NCI-H345 (cell line): ENCODE measurements at places on chromosomes 12 and 14.

GRCh38 chr12:7114851-7115250, 5.8 kb upstream of the C1RL start:
- DNase-seq: no peak

DNA sequence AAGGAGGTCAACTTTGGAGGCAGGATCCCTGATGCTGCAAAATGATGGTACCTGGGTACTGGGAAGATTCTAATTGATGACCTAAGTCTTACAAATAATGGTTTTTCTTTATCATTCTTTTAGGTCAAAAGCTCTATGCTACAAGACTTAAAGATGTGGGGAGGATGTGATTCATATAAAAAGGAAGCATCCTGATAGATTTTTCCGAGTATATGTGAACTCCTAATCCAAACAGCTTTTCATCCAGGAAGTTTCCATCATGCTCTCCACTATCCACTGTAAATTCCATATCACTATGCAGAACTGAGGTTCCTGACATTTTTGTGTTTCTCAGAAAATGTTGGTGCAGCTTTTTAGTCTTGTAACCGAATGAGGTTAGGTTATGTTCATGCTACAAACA, 293.2 kb downstream of the PAWR start:
- DNase-seq: no peak

DNA sequence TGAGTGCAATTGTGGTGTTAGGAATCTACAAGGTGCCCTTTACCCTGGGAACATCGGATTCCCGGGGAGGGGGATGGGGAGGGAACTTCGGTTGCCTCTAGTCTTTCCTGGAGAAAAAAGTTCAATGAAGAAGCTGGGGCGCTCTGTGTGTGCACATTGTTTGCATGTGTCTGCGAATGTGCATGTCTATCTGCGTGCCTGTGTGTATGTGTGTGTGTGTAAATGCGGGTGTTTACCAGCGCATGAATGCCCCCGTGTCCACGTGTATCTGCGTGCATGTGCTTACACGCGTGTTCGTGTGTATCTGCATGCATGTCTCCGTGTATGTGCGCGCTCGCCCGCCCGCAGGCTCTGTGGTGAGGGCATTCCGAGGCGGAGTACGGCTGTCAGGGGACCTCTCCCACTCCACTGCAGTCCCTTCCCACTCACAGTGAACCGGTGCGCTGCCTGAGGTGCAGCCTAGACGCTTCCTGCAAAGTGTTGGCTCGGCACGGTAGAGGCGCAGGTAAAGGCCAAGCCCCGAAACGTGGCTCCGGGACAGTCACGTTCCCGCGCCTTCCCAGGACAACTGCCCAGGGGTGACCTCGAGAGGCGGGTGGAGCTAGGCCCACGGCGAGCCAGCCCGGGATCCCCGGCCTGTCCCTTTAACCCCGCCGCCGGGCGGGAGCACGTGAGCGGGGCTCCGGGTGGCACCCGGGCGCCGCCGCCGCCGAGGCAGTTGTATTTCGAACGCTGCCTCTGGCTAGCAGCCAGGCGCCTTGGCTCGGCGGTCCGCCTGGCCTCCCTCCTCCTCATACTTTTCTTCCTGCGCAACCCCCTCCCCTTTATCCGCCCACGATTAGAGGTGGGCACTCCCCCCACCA, 539 bp upstream of the HMGA2 start:
- no peak for DNase-seq

DNA sequence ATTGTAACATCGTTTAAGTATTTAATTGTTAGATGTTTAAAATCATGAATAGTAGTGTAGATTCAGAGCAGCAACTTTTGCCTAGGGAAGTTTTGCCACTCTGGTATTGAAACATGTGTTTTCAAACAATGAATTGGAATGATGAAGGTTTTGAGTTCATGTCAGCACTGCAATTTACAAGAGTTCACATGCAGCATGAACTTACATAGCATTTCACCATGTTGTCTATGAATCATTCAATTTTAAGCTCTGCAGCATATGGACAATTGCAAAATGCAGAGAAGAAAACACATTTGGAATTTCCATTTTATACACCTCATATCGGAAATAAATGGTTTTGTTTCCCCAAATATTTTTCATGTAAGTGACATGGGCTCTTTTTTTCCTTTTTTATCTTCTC, 170.7 kb upstream of the CDKN3 start:
- no peak for DNase-seq

DNA sequence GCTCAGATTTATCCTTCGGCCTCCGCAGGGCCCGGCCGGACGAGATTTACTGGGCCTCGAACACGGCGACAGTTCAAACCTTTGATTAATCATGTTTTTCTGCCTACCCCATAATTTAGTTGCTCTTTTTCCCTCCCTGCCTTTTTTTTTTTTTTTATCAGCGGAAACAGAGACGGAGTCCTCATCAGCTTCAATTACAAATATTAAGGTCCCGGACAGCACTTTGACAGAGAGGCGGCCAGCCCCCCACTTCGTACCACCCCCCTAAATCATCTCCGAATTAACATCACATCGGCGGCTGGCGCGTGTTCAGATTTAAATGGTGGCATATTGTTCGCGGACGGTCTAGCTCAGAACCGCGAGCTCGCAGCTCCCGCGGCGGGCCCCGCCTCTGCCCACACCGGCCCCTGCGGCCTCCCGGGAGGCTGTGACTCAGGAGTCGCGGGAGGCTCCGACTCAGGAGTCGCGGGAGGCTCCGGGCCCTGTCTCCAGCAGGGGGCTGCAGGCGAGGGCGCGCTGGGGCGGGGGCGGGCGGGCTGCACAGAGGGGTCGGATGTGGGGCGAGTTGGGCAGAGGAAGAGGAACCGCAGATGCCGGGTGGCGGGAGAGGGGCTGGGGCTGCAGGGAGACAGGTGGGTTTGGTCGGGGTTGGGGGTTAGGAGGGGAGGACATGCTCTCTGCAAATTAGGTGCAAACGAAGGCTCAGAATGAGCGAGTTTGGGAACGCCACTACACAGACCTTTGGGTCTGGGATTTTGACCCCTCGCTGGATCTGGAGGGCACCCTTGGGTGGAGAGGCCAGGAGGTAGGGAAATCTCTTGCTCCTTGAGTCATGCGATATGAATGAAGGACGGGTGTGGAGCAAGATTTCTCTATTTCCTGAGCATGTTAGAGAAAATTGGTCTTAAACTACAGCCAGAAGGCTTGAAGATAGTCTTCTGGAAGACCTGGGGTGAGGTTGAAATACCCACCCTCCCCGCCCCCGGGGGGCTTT, 19.6 kb upstream of the ATP5MC2 start:
- peak; percentile 34 for DNase-seq

DNA sequence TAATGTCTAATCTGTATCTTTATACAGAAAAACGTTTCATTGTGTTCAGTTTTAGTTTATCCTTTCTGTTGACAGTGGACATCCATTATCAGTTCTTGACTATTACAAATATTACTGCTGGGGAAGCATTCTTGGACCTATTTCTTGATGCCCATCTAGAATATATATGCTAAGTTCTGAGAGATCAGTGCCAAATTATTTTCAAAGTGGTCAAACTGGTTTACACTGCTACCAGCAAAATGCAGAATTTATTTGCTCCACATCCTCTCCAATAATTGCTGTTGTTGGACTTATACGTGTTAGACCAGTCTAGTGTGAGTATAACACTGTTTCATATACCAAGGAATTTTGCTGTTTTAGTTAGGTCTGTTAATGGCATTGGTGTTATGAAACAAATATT, 85.5 kb upstream of the TRAF3 start:
- DNase-seq: no peak

GRCh38 chr12:106433055-106433454, 75.5 kb downstream of the POLR3B start:
- DNase-seq: no peak

- peak; percentile 24 for DNase-seq
Observed at GRCh38 chr12:125330645-125331341, 265.6 kb downstream of the AACS start.

DNA sequence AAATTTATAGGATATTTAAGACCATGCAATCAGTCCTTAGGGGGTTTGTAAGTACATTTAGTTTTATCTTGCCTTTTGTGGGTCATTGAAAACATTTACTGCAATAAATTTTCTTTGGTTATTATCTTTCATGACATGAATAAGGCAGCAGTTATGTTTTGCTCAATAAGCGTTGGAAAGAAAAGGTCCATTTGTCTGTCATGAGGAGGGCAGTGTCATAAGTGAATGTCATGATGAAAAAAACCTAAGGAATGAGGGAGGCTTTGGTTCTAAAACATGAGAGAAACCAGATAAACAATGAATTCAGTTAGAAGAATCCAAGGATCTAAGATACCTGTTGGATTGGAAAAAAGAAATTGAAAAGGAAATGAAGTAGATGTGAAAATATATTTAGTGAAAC, 209.4 kb downstream of the NAV3 start:
- no peak for DNase-seq

DNA sequence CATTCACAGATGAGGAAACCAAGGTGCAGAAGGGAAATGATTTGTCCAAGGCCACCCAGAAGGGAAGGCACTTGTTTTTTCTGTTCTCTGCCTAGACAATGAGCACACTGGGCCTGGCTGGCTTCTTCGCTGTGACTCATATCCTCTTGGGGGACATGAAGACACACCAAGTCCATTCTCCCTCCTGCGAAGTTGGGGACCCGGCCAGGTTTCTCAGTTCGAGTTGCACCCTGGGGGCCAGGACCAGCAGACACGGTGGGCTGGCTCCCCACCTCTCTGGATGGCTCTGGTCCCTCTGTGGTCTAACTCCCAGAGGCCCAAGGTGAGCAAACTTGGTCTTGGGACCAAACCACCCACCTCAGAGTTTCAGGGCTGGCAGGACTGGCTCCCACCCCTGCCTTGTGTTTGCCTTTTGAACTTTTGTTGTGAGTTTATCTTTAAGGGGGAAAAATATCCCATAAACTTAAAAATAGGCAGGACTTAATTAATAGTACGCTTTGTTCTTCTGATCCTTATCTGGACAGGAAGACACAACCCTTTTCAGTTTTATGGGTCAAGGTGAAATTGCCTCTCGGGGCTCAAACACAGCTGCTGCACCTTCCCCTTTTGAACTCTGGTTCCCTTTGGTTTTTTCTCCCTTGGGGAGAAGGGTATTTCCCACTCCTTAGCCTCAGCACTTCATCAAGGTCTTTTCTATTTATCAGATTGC, 9.0 kb upstream of the MLEC start:
- DNase-seq: no peak

DNA sequence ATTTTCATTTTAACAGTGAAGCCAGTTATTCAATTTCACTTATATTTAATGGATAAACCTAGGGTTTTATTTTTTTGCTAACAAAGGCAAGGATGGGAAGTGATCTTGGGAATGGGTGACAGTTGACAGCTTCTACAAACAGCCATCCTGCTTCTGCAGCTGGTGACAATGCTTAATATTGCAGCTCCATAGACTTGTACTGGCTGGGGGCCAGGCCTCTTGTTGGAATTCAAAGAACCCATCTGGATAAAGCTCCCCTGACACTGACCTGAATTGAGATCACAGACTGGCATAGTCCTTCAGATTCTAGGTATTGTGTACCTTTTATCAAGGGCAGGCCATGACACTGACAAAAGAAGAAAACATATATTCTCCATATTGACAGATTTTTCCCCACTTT, 664.6 kb upstream of the FOXG1 start:
- peak; percentile 97 for DNase-seq

GRCh38 chr14:91250912-91251311, 6.4 kb upstream of the GPR68 start:
- DNase-seq: no peak

GRCh38 chr12:50185301-50185895, 18.2 kb upstream of the CERS5 start:
- DNase-seq: no peak

DNA sequence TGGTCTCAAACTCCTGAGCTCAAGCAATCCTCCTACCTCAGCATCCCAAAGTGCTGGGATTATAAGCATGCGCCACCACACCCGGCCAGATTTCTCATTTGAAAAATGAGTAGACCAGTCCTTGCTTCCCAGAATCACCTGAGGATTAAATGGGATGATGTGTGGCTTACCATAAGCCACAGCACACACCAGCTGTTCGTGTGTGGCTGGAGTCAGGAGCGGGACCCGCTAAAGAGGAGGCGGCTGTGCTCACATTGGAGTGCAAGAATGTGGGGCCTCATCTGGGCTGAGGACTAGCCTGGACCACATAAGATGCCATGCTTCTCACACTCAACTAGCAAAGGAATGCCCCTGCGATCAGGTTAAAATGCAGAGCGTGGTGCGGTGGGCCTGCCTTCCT, 6.7 kb upstream of the ALDH2 start:
- no peak for DNase-seq

DNA sequence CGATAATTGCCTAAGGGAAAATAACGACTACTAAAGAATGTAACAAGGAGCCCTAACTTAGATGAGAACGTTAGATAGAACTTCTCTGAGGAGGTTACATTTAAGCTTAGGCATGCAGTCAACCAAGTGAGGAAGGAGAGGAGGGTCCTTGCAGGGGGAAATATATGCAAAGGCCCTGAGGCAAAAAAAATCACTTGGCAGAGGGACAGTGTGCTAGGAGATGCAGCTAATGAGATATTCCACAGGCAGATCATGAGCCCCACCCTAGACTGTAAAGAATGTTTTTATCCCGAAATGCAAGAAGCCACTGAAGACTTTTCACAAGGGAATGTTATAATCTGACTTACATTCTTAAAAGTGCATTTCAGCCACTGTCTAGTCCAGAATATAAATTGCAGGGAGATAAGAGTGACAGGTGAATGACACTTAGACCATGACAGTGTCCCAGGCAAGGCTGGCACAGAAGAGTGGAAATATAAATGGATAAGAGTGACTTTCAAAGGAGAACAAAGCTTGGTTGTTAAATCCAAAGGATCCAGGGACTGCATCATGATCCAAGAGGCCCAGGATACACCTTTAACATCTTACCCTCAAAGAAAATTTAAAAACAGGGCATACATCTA, 61.0 kb downstream of the PPM1H start:
- DNase-seq: no peak

DNA sequence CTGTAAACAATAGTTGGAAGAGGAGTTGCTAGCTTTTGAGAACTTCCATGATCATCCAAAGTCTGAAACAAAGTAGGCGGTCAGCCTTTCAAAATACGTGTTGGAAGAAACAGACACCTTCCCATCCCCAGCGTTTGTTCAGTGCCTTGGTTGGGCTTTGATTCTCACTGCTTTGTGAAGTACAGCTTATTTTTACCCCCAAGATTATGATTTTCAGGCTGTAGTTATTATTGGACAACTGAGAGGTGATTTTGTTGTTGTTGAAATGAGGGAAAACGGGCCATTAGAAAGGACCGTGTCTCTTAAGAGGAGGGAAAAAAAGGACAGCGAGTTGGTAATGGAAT, 921 bp upstream of the CEP83 start:
- DNase-seq: no peak

DNA sequence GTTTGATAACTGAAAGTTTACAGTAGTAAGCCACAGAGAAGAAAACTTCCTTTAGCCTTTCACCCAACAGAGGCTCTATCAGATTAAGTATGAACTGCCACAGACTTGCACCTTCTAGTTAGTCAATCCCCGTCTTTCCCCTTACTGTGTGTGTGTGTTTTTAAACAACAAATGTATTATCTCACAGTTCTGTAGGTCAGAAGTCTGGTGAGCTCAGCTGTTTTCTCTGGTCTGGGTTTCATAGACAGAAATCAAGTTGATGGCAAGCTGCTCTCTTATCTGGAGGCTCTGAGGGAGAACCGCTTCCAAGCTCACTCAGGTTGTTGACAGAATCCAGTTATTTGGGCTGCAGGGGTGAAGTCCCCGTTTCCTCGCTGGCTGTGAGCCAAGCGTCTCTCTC, 320.5 kb downstream of the PRKD1 start:
- DNase-seq: no peak
